ENCODE measurements at places on chromosomes 1 and 21. TPM values are rescaled to one million over a fixed set of nuclear protein-coding genes. Genes with fewer than 3 reads are reported as not detected.

The SLAMF8 gene
- polyA plus RNA-seq, result 0.58 TPM

DNA sequence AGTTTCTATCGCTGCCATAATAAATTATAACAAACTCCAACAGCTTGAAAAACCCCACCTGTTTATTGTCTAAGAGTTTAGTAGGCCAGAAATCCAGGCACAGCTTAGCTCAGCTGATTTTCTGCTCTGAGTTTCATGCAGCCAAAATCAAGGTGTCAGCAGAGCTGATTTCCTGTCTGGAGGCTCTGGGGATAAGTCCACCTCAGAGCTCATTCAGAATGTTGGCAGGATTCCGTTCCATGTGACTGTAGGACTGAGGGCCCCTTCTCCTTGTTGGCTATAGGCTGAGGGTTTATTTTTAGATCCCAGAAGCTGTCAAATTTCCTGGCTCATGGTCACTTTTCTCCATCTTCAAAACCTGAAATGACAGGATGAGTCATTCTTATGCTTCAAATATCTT, 91.6 kb upstream of the CHODL start:
- DNase-seq, result no peak

The ARHGEF2 gene
- 97.8 TPM for polyA plus RNA-seq

The GUCA2B gene
- not detected for polyA plus RNA-seq

- no peak for DNase-seq
Observed at GRCh38 chr1:108678706-108679105, 13.4 kb upstream of the PRPF38B start.

DNA sequence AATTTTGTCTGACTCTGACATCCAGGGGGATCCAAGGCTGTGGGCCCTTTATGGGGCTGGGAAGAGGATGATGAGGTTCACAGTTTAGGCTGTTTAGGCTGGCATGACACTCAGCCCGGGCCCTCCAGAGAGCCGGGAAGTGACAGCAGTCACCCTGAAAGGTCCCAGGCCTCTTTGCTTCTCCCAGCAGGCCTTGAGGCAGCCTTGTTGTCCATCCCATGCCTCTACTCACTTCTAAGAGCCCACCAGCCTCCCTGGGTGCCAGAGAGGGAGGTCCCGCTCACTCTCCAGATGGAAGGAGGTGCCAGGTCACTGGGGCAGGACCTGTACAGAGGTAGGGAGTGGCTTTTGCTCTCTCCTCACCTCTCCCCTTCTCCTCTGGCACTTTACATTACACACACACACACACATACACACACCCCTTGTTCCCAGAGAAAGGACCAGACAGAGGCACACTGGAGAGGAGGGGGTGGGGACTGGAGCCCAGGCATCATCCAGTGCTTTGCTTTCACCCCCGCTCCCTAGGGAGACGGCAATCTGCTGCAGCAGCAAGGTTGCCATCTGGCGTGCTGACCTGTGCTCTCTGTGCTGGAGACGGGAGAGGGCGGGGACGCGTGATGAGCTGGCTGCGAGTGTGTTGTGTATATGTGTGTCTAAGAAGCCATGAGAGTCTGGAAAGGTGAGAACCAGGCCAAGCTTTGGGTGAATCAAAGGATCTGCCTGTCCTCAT, 4.6 kb downstream of the KLHDC8A start:
- no peak for DNase-seq

DNA sequence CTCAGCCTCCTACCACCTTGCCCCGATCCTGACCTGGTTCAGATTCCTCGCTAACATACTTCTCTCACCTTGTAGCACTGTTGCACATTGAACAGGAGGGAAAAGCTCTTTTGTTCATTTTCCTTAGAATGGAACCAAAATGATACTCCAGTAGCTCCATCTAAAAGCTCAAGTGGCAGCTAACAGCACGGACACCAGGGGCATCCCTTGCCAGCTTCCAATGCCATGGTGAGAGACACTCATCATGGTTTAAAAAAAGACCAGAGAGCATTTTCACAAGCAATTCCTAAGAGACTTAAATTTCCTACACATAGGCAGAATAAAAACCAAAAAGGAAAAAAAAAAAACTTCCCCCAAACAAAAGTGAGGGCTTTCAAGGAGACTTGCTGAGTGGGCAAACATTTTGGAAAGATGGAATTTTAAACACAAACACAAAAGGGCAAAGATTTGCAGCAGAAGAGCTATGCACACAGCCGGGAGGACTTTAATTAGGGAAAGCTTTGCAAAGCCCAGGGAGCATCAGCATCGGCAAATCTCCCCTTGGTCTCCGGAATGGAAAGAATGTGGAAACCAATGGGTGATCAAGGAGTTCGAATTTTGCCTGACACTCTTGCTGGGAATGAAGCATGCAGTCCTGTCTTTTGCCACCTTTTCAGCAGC, 84.3 kb downstream of the CAPZB start:
- no peak for DNase-seq

DNA sequence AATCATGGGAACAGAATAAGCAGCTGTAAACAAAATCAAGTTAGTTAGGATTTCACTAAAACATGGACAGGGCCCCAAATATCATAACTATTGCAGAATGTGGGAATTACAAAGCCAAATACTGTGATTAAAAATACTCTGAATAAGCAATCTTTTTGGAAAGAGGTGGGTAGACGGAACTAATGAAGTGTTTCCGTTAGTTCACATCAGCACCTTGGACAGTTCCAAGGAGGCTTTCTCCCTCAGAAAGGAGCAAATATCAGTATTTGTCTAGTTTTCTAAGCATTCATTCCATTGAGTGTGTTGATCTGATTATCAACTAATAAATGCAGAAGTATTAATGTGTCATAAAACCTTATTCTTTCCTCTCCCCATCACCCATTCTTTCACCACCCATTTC, 97.4 kb downstream of the FAM78B start:
- DNase-seq, result no peak
